Myometrial cell (primary cell): ENCODE measurements at places on chromosomes 3 and 15. TPM values are rescaled to one million over a fixed set of nuclear protein-coding genes. Genes with fewer than 3 reads are reported as not detected.

The PPM1L gene
- total RNA-seq = under 0.01 TPM in 1 of 2 replicates, not detected in the other

The TUSC7 gene
- total RNA-seq = not detected in 2 replicates

The ARF4 gene
- total RNA-seq = 361 and 373 TPM in 2 replicates

The FAM227B gene
- total RNA-seq = 1.8 and 2.9 TPM in 2 replicates

The IFT80 gene
- total RNA-seq = 47.3 and 56.8 TPM in 2 replicates

The FOXL2 gene
- total RNA-seq = 25.9 and 28.3 TPM in 2 replicates

The STAB1 gene
- 0.86 and 1.9 TPM in 2 replicates for total RNA-seq

The PRICKLE2 gene
- 7.5 and 8.9 TPM in 2 replicates for total RNA-seq

The ECE2 gene
- total RNA-seq = not detected in 2 replicates

The MOBP gene
- total RNA-seq = not detected in 2 replicates

The SMCO1 gene
- total RNA-seq = not detected in 2 replicates

The CEP70 gene
- 28.5 and 28.7 TPM in 2 replicates for total RNA-seq

The ADGRG7 gene
- not detected in 2 replicates for total RNA-seq

The ATP10A gene
- total RNA-seq = not detected in 2 replicates

The DAZL gene
- total RNA-seq = not detected in 2 replicates

The RETNLB gene
- total RNA-seq = not detected in 2 replicates

The ARHGEF26 gene
- total RNA-seq = 4.1 and 10.1 TPM in 2 replicates

The MESP2 gene
- total RNA-seq = under 0.01 and 2.8 TPM in 2 replicates

The CISH gene
- total RNA-seq = 0.29 and 0.35 TPM in 2 replicates

The ITPKA gene
- 37.2 and 50.7 TPM in 2 replicates for total RNA-seq

The FAM107A gene
- total RNA-seq = under 0.01 TPM in 1 of 2 replicates, not detected in the other

The ADAMTS17 gene
- total RNA-seq = 1.1 TPM in 1 of 2 replicates, not detected in the other

The CSTA gene
- 0.89 TPM in 1 of 2 replicates, not detected in the other for total RNA-seq
